ENCODE measurements at places on chromosomes 3 and 15. TPM values are rescaled to one million over a fixed set of nuclear protein-coding genes. Genes with fewer than 3 reads are reported as not detected.

TGM5 gene
- total RNA-seq = 0.14 TPM

CRABP1 gene
- total RNA-seq = not detected

BFSP2 gene
- not detected for total RNA-seq

KIF15 gene
- total RNA-seq = 19.4 TPM

FOXB1 gene
- total RNA-seq = not detected
